ENCODE measurements at places on chromosomes 5 and 9.

- no peak for DNase-seq
These were observed 122.7 kb upstream of the LPAR1 start for GRCh38 chr9:111161015-111161415.

GRCh38 chr9:87535817-87536539 is 38.3 kb downstream of the DAPK1 start:
- peak; percentile 16 for DNase-seq

- no peak for DNase-seq
These were observed 1339.3 kb downstream of the EFNA5 start for GRCh38 chr5:106331415-106331814.

GRCh38 chr5:154547551-154547950 is 69.5 kb upstream of the HAND1 start:
- no peak for DNase-seq

DNA sequence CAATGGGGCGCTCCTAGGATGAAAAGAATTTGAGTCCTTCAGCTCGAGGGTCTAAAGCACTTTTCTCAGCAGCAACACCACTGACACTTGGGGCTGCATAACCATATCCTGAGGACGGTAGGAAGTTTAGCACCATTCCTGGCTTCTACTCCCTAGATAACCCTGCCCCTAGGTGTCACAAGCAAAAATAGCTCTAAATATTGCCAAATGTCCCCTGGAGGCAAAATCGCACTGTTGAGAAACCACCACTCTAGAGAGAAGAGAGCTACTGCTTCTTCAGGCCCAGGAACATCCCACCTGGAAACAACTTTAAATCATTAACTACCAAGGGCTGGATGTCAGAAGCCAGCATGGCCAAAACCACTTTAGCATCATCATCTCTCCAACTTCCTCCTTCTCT is 29.8 kb downstream of the MYO10 start:
- DNase-seq: no peak

DNA sequence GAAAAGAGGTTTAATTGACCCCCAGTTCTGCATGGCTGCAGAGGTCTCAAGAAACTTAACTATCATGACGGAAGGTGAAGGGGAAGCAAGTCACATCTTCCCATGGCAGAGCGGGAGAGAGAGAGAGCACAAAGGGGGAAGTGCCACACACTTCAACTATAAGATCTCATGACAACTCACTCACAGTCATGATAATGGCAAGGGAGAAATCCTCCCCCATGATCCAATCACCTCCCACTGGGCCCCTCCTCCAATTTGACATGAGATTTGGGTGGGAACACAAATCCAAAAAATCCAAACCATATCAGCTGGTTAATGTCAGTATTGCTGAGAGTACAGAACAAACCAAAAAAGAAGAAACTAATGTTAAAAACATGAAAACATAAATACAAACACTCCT is 120.2 kb downstream of the STARD4 start:
- no peak for DNase-seq

DNA sequence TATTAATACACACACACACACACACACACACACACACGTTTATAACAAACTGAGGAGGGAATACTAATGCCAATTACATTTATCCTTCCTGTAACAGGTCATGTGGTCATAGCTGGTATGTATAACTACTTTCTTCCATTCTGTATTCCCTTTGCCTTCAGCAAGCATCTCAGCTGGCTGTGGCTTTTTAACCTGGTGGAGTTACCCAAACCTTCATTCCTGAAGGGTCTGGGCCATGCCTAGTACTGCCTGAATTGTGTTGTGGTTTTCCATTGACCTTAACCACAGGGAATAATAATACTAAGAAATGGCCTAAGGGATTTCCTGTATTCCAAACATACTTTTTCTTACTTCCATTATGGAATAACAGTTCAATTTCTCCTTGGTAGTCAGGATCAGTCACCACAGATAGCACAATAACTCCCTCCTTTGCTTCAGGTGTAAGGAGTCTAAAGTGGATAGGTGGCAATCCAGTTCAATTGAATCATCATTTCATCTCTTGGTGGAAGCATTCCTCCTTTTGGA is 222.2 kb upstream of the MEF2C start:
- no peak for DNase-seq

GRCh38 chr5:67245259-67245846 is 48.8 kb upstream of the CD180 start:
- DNase-seq: no peak

DNA sequence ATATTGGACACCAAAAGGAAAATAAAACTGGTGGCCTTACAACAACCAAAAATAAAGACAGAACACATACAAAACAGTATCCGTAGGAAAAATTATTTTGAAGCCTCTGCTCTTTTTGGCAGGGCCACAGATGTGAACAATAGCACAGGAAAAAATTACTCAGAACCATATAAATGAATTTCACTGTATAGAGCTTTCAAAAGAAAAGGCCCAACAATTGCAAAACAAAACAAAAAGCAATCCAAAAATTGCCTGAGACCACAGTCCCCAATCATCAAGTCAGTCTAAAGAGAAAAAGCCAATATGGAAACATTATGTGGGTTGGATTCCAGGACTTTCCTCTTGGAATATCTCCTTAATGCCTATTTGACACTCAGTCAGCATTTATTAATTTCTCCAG is 243.8 kb downstream of the CEMIP2 start:
- no peak for DNase-seq

- DNase-seq: no peak
These were observed 2.6 kb upstream of the SMIM23 start for GRCh38 chr5:171783051-171783450.

DNA sequence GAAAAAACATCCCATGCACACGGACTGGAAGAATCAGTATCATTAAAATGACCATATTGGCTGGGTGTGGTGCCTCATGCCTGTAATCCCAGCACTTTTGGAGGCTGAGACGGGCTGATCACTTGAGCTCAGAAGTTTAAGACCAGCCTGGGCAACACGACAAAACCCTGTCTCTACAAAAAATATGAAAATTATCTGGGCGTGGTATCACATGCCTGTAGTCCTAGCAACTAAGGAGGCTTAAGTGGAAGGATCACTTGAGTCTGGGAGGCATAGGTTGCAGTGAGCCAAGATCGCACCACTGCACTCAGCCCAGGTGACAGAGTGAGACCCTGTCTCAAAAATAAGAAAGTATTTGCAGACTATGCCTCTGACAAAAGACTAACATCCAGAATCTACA is 68.4 kb downstream of the TTC39B start:
- no peak for DNase-seq

- no peak for DNase-seq
These were observed 73.7 kb downstream of the ITGA1 start for GRCh38 chr5:52861368-52861767.

- DNase-seq: no peak
These were observed 839 bp downstream of the GABRG2 start for GRCh38 chr5:162068412-162068811.

DNA sequence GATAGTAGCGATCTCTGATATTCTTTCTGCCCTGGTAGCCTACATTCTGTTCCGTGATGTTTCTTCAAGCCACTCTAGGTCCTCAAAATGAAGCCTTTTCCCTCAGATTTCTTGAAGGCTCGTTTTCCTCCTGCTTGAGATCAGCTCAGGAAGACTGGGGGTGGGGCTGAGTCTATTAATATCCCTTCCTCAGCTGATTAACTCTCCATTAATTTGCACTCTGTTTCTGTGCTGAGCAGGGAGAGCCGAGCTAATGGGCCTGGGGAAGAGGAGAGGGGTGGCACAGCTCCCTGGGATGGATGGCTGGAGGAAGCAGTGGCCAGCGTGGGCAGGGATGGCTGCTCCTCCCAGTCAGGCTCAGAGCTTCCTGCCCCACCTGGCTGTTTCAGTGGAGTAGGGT is 93.3 kb downstream of the PPARGC1B start:
- no peak for DNase-seq

- DNase-seq: no peak
These were observed 71.7 kb upstream of the TRIO start for GRCh38 chr5:14071433-14071832.

GRCh38 chr9:92476962-92477361 is 5.3 kb downstream of the ASPN start:
- DNase-seq: no peak

- no peak for DNase-seq
These were observed 67.3 kb upstream of the GRAMD2B start for GRCh38 chr5:126355940-126356339.

DNA sequence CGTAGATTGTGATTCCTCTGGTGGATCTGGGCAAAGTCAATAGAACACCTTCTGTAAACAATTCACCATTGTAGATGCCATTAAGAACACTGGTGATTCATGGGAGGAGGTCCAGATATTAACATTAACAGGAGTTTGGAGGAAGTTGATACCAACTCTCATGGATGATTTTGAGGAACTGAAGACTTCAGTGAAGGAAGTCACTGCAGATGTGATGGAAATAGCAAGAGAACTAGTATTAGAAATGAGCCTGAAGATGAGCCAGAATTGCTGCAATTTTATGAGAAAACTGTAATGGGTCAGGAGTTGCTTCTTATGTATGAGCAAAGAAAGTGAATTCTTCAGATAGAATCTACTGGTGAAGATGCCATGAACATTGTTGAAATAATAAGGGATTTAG is 26.9 kb downstream of the TCERG1 start:
- no peak for DNase-seq

DNA sequence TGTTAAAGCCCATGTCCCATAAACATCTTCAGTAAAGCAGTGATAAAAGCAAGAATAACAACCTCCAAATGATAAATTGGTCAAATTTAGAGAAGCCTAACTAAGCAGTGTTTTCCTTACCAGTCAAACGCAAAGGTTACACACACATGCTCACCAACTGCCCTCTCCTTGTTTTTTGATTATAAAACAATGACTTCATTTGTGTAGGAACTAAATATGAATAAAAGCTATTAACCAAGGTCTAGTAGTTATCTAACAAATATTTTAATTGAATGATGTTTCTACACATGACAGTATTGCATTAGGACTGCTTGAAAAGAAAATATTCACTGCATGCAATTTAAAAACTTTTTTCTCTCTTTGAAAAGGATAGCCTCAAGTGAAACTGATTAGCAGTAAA is 36.7 kb downstream of the PCA3 start:
- DNase-seq: no peak

- no peak for DNase-seq
These were observed 381.1 kb downstream of the TMEM38B start for GRCh38 chr9:106075236-106075959.

DNA sequence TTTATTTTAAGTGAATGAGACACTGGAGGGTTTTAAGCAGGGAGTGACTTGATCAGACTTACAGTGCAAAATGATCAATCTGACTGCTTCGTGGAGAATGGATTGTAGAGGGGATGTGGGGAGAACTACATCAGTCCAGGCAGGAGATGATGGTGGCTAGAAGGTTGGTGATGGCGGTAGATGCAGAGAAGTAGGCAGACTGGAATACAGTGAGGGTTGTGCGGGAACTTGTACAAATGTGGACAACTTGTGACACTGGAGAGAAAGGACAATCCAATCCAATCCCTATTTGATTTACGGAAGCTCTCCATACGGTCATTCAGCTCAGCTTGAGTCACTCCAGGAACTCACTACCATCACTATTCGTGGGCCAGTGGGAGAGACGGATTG is 593 bp downstream of the TIGD6 start:
- DNase-seq: no peak

- DNase-seq: no peak
These were observed 6.8 kb downstream of the GPR150 start for GRCh38 chr5:95626701-95627100.

DNA sequence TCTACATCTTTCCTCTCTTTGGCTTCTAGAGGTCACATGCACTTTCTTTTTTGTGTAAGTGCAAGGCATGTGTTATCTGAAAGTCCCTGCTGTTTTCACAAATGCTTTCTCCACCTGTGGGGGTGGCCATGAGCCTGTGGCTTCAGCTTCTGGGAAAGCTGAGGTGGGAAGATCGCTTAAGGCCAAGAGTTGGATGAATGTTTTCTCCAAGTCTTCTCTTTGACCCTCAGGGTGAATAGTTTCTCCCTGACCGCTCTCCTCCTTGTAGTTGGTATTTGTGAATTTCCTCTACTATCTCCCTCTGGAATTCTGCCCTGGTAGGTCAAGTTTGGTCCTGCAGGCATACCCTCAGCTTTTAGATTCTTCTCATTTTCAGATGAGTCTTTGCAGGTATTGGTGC is 74.2 kb downstream of the UGCG start:
- DNase-seq: no peak

- no peak for DNase-seq
These were observed 115.1 kb upstream of the MTAP start for GRCh38 chr9:21687351-21687750.

- peak; percentile 81 for DNase-seq
These were observed 2.1 kb upstream of the TRAF1 start for GRCh38 chr9:120928483-120929228.

DNA sequence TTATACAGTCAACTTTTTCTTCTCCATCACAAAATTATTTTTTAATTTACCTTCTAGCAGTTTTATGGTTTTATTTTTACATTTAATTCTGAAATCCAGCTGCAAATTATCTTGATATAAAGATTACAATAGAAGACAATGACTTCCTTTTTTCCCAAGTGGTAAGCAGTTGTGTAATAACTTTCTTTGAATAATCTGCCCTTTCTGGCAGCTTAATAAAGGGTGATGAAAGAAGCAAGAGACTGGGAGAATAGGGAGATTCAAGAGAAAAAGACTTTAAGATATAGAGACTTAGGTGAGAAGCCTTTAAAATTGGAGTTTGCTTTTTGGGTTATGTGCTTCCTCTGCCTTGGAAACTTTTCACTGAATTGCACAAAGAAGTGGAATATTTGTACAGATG is 100.4 kb upstream of the FREM1 start:
- DNase-seq: no peak

DNA sequence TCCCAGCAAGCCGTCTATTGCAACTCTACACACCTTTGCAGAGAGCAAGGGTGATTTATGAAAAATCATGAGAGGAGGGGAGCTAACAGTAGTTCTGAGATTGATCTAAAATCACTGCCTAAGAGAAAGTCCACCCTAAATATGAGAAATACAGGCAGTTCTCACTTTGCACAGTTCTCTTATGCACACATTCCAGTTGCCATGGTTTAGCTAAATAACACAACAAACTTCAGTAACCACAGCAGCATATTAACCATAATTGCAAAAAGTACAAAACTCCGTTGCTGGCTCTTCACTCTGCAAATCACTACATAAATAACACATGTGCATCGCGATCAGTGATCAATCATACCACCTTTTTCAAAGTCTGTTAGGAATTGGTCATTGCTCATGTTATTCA is 31.1 kb downstream of the PGGT1B start:
- no peak for DNase-seq

DNA sequence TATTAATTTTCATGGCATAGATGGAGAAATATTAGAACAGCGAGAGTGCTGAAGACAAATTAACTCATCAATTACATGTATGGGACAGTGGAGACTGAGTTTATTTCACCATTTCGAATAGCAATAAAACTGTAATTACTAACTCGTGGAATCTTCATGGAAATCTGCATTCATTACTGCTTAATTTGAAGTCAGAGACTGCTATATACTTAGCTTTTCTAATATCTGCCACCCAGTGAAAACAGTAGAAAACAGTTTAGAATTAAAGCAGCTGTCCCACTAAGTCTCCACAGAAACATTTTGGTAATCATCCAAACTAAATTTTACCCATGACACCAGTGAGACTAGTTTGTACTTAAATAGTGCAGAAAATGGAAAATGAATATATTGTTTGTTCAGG is 56.8 kb downstream of the IZUMO3 start:
- no peak for DNase-seq

- no peak for DNase-seq
These were observed 7.0 kb downstream of the PAM start for GRCh38 chr5:102762095-102762534.
